ENCODE measurements at places on chromosomes 6 and 20.

- DNase-seq: no peak
Measured at GRCh38 chr20:57899554-57899953, 189.7 kb upstream of the PMEPA1 start.

- DNase-seq: peak; percentile 0
Measured at GRCh38 chr6:145963216-145964068, 716 bp downstream of the SHPRH start.

GRCh38 chr6:119442776-119443184 is 93.2 kb upstream of the MAN1A1 start:
- no peak for DNase-seq

- no peak for DNase-seq
Measured at GRCh38 chr6:139766796-139767195, 392.3 kb upstream of the CITED2 start.

Measured in stimulated activated CD8-positive, alpha-beta memory T cell treated with anti-CD3 and anti-CD28 coated beads, Interleukin-15, amount 100 ng/mL, for 1 hour (primary cell).